ENCODE measurements at places on chromosomes 5 and 9.

GRCh38 chr9:126403397-126403796 lies 76.8 kb downstream of the MVB12B start:
- no peak for DNase-seq

- no peak for DNase-seq
Observed at GRCh38 chr9:106890608-106891007, 27.6 kb downstream of the ZNF462 start.

GRCh38 chr9:108937561-108938305 lies 3.5 kb downstream of the ABITRAM start:
- no peak for DNase-seq

- DNase-seq, result no peak
Observed at GRCh38 chr5:19492861-19493260, 495.1 kb downstream of the CDH18 start.

- DNase-seq, result no peak
Observed at GRCh38 chr5:134038138-134038537, 33.4 kb upstream of the VDAC1 start.

- DNase-seq, result no peak
Observed at GRCh38 chr9:2662496-2662895, 40.9 kb downstream of the VLDLR start.

DNA sequence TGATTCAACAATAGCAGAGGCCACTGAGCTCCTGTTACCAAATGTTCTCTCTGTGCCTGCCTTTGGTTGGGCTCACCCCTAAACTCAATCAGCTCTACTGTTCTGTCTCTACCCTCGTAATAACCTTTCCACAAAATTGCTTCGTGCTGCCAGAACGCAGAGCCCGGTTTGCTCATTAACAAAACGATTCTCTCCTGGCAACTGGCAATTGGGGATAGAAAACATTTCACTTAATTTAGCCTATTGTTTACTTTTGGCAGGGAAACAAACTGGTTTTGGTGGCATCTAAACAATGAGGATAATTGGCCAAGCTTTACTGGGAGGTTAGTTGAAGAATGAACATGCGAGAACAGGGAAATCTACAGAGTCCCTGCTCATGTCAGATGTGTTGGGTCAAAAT lies 56.6 kb downstream of the SLC28A3 start:
- DNase-seq, result no peak

DNA sequence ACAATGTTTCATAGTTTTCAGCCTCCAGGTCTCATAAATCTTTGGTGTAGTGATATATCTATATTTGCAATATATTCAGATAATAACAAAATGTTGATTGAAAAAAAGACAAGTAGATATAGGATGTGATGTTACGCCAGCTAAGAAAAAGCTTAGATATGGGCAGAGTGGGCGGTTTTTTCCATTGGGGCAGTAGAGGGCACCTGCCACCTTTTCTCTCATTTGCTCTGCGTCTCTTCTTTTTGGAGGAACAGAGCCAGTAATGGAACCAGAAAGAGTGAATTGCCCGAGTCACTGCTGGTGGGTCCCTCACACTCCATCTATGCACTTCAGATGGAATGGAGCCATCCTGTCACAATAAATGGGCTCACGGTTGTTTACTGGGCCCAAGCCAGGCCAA lies 62.1 kb upstream of the FANCC start:
- DNase-seq, result no peak

DNA sequence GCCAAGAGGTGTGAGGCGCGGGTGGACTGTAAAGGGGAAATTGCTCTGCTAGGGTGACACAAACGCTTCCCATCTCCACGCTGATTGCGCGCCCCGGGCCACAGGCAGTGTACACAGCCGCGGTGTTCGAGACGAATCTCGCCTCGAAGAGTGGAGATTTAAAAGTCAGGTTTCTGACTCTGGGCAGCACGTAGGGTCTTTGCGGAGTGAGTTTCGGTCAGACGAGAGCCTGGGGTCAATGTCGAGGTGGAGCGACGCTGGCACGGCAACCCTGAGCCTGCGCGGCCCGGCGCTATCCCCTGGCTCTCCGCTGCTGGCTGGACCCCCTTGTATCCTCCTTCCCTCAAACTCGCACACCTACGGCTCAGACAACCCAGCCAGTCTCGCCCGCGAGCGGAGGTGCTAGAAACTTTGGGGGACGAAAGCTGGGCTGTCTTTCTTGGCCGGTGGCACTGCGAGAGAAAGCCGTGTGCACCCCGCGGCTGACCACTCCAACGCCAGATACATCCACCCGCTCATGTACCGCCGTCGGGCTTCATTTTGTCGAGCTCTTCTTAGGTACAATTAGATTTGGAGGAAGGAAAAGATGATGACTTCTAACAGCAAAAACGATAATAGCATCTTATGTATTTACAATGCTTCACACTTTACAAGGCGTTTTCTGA lies 5.4 kb upstream of the FOXB2 start:
- no peak for DNase-seq

GRCh38 chr5:176895831-176896230 lies 3.3 kb downstream of the HK3 start:
- DNase-seq, result no peak

- no peak for DNase-seq
Observed at GRCh38 chr9:36870960-36871359, 163.1 kb downstream of the PAX5 start.

- no peak for DNase-seq
Observed at GRCh38 chr5:5793242-5794117, 371.0 kb downstream of the ICE1 start.

GRCh38 chr9:136199391-136200288 lies 5.3 kb downstream of the LHX3 start:
- no peak for DNase-seq

GRCh38 chr5:144206141-144206540 lies 35.5 kb downstream of the KCTD16 start:
- DNase-seq, result no peak

DNA sequence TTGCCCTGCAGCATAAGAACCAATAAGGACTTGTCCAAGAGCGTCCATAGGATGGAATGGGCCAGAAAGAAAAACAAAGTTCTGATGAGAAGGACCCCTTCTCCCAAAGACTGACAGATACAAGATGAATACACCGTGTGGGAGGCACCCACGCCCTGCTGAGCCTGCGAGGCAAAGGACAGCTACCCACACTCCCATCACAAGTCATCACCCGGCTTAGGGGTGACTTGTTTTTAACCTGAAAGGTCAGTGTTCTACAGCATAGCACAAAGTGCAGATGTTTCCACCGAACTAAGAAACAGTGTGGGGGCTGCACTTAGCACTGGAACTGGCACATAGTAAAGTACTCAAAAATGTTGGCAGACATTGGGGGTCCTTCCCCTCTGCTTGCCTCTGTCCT lies 13.9 kb downstream of the TNIP1 start:
- DNase-seq, result no peak

DNA sequence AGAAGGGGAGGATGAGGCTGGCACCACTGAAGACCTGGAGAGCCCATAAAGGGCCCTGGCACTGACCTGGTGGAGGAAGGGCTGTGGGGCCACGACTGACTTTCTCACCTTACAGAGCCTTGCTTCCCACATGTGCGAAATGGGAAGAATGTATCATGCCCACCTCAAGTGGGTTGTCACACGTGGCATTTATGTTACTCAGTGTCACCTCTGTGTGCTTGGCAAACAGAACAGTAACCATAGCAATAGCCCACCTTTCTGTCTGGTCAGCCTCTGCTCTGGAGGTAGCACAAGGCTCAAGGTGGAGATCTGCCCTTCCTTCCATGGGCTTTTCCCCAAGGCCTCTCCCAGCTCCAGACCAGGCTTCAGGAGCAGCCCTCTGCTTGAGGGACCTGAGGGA lies 16.7 kb downstream of the TCF7 start:
- no peak for DNase-seq

DNA sequence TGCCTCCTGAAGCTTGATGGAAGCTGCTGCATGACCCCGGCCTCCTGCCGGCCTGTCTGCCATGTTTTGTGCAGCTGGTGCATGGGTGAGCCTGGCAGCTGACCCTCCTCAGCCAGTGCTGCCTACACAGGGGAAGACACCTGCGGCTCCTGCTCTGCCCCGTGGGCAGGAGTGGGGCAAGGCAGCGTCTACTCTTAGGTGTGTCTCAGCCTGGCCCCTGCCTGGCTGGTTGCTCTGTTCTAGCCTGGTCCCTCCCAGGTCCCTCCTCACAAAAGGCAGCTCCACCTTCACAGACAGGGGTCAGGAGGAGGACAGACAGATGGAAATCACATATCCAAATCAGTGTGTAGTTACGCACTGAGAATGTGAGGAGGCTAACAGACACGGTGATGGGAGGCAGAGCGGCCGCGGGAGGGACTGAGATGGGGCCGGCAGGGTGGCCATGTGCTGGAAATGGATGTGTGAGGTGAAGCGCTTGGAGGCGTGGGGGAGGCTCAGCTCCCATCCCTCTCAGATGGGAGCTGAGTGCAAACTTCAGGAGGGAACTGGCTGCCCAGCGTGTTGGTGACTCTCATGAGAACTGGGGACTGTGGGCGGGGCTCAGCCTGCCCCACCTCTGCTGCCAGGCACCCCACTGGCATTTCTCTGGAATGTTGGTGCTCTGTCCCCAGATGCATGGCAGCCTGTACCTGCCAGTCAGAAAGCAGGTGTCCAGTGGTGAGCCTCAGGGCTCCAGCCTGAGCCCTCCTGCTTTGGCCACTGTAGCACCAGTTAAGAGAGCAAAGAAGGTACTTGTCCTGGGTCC lies 43.4 kb downstream of the PPARGC1B start:
- no peak for DNase-seq

GRCh38 chr5:143055596-143056338 lies 285.6 kb downstream of the ARHGAP26 start:
- no peak for DNase-seq

DNA sequence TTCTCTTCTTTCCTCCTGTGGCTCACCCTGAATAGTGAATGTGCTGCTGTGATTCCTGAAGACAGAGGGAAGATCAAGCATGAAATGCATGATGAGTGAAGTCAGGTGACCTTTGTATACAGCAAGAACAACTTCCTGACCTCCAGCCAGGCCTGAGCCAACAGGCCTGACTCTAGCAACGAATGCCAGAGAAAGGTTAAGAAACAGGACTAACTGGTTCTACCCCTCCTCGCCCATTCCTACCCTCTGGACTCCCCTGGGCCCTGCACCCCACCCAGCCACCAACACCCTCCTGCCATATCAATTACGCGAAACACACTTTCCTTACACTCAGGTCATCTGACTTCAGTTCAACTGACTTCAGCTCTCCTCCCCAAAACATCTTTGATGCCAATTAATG lies 4.9 kb downstream of the SUSD1 start:
- no peak for DNase-seq

GRCh38 chr5:159549046-159549445 lies 218.8 kb upstream of the IL12B start:
- DNase-seq, result no peak

- no peak for DNase-seq
Observed at GRCh38 chr9:130331573-130331972, 66.0 kb downstream of the HMCN2 start.

GRCh38 chr5:143376911-143377813 lies 26.3 kb downstream of the NR3C1 start:
- no peak for DNase-seq

DNA sequence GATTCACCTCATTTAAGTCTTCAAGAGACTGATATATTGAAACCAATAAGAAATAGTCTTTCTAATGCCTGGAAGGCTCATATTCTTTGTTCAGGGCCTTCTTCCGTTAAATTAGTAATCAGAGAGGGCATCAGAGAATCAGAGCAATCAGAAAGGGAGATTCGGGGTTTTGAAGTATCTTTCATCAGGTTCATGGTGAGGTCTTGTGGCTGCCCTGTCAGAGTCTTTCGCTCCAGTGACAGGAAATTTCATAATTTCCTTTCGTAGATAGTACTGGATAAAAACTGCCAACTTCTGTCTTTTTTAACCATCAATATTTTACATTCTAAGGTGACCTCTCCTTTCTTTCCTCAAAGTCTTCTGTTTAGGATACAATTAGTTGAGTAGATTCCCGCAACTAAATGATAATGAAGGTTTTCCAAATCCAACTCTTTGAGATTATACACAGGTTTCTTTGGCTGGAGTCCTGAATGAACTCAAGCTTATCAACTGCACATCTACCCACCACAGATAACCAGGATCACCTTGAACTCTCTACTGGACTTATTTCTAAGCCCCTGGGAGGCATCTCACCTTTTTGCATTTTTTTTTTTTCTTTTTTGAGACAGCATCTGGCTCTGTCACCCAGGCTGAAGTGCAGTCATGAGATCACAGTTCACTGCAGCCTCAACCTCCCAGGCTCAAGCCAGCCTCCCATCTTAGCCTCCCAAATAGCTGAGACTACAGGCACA lies 5.5 kb downstream of the IL31RA start:
- no peak for DNase-seq

GRCh38 chr9:16868701-16869100 lies 1.8 kb downstream of the BNC2 start:
- DNase-seq, result no peak

GRCh38 chr9:129910628-129911567 lies 75.6 kb downstream of the USP20 start:
- DNase-seq, result no peak

DNA sequence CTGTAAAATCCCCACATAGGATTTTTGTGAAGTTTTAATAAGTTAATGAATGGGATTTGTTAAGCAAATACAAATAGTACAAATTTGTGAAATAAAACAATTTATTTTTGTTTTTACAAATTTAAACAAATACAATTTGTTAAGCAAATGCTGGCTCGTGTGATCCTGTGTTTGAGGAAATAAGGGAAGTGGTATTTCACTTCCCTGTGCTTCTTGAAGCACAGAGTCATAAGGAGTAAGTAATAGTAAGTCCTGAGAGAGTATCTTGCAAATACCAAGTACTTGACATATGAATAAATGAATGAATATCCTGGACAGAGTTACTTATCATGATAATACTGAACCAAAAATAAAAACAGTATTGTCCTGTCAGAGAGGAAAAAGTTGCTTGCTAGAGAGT lies 9.1 kb downstream of the SMIM3 start:
- DNase-seq, result no peak

DNA sequence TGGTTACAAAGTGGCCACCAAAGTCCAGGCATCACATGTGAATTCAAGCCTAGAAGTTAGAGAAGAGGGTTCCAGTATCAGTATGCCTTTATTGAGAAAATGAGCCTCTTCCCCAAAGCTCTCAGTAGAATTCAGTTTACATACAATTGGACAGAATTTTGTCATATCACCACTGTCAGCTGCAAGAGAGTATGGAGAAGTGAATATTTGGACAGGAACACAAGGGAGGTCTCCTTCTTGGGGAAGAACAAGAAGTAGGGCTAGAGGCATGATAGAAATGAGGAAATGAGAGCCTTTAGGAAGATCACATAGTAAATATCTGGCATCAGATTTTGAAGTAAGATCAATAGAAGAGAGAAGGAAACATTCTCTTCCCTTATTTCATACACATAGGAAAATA lies 27.8 kb upstream of the VLDLR start:
- no peak for DNase-seq

GRCh38 chr9:127185931-127186781 lies 63.7 kb upstream of the ANGPTL2 start:
- DNase-seq, result no peak

DNA sequence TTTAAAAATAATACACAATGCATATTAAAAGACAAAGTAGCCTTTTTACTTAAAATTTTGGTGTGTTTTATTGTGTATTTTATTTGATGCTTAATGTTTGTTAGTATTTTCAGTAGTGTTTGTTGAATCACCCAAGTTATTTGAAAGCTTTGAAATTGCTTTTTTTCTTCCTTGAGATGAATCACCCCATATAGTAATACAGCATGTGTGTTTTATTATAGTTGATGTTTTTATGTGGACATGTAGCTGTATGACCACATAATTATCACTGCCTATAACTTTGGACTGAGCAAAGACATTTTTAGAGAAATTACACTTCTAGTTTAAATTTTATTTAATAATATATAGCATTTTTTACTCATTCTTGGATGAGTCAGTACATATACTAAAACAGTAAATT lies 18.0 kb downstream of the FAM174A start:
- DNase-seq, result no peak

Data from activated T-cell treated with anti-CD3 and anti-CD28 coated beads, Interleukin-2, amount 50 U/mL, for 1 hour (primary cell).